ENCODE measurements at places on chromosomes 16 and 17.

DNA sequence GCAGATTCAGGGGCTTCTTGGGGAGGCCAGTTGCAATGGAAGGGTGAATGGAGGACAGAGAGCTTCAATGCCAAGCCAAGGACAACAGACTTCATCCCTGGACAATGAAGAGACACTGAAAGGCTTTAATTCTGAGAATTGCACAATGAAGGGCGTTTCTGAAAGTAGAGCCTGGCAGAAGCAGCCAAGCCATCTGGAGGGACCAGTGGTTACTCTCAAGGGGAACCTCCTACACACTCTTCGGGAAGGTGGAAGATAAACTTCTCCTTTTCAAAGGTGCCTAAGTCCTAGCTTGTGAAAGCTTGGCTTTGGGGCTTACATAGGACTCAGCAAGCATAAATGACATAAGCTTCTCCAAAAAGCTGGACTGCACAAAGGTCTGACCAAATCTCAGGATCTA lies 6.2 kb upstream of the CES1 start:
- DNase-seq = no peak

GRCh38 chr17:42180411-42180921 lies 476 bp downstream of the KCNH4 start:
- DNase-seq = no peak

- no peak for DNase-seq
These were observed 25.5 kb upstream of the BEAN1 start for GRCh38 chr16:66401610-66402009.

DNA sequence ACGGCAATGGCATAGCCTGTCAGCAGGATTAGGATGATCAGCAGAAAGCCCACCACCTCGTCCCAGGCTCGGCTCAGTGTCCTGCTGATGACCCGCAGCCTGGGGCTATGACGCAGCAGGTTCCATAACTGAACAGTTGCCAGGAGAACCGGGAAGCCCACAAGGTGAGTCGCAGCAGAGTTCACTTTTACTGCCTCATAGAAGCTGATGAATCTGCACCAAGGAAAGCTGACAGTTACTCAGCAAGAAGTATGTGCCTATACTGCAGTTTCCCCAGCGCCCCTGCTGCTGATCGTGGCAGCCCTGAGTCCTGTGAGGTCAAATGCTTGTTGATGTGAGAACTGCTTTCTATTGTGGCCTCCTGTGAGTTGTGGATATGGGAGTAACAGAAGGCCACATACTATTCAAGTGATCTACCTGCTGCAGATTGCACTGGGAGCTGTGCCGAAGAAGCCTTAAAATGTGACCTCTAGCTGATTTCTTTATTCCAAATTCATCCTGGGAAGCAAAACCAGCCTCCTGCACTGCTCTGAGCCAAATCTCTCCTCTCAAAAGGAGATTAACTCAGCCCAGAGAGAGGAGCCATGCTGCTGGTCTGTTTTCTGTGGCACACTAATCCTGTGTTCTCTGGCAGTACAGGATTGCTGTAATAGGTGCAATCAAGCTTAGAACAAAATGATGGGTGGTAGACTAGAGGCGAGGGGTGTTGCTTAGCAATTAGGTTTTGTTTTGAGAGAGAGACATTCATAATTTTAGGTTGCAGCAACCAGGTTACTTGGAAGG lies 38.8 kb downstream of the IST1 start:
- DNase-seq = peak; percentile 77

All from iris pigment epithelial cell (primary cell).